ENCODE measurements at places on chromosomes 4 and X.
A peak's percentile ranks its signal among the peaks of the same experiment; 100 is the strongest.

GRCh38 chrX:115494161-115494560, 66.8 kb upstream of the PLS3 start:
- DNase-seq, result no peak

DNA sequence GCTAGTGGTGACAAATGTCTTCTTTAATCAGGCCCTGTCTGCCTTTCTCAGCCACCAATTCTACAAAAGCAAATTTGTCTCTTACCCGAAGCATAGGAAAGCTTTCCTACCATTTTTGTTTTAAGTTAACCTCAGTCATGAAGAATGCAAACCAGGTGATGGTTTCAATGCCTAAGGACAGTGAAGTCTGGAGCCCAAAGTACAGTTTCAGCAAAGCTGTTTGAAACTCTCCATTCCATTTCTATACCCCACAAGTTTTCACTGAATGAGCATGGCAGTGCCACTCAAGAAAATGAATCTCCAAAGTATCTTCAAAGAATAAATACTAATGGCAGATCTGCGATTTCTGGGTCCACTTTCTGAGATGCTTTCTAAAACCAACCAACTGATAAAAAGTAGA, 23.9 kb downstream of the SRD5A3 start:
- DNase-seq, result no peak

- no peak for DNase-seq
Measured at GRCh38 chr4:69787879-69788278, 27.5 kb upstream of the SULT1B1 start.

DNA sequence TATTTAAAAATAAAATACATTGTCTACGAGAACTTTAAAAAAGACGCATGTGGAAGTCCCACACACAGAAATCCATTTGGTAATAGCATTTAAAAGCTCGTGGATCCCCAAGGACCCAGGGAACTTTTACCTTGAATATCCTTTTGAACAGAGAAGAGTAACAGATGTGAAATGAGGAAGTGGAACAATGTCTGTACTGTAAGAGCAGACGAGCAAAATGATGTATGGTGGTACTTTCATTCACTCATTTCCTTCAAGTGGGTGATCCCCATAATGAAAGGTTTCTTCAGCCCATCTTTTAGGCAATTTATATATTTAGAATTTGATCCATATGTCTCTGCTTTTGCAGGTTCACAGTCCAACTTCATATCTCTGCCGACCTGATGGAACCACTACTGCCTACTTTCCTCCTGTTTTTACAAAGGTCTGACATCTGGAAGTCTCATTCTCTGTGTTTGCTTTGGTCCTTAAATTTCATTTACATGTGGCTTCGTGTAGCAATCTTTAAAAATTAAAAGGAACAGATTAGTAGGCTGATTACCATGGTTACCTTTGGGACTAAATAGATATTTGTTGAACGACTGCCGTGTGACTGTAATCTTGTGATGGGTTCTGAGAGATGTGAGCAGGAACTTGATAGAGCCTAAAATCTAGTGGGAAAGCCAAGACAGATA, 188.4 kb downstream of the PALLD start:
- no peak for DNase-seq

GRCh38 chrX:111519215-111519614, 7.8 kb downstream of the SERTM2 start:
- DNase-seq, result no peak

- no peak for DNase-seq
Measured at GRCh38 chr4:38889143-38889542, 21.5 kb downstream of the FAM114A1 start.

- DNase-seq, result no peak
Measured at GRCh38 chr4:14152834-14153519, 525.5 kb upstream of the BOD1L1 start.

DNA sequence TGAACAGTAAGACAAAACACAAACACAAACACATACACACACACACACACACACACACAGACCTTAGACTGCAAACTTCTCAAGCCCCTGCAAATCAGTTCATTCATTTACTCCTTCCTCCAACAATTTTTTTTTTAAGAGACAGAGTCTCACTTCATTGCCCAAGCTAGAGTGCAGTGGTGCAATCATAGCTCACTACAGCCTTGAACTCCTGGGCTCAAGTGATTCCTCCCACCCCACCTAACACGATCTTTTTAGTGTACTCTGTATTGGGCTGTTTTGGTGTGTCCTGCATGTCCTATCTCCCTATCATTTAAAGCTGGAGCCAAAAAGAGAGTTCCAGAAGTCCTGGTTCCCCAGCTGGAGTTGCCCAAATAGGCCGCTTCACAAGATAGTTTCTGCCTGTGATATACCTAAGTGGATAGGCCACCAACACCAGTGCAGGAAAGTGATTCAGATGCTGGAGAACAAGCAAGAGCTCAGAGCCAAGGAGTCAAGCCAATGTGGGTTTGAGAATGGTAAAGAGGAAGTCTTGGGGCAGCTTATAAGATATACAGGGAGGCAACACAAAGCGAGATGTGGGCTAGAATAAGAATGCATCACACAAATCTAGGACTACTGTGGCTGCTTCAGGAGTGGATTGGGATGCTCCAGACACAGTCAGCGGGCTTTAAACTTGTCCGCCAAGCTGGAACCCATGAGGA, 85.4 kb upstream of the RAPGEF2 start:
- DNase-seq, result no peak

DNA sequence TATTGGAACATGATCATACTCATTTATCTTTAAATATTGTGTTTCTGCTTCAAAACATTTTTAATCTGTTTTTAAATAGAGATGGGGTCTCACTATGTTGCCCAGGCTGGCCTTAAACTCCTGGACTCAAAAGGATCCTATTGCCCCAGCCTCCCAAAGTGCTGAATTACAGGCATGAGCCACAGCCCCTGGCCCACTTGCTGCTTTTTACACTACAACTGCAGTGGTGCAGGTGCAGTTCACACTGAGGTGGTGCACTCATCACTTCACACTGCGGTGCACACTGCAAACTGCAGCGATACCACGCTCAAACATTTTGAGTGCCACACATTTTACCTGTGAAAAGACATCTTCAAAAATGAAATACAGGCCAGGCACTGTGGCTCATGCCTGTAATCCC, 10.8 kb downstream of the RPS3A start:
- no peak for DNase-seq

DNA sequence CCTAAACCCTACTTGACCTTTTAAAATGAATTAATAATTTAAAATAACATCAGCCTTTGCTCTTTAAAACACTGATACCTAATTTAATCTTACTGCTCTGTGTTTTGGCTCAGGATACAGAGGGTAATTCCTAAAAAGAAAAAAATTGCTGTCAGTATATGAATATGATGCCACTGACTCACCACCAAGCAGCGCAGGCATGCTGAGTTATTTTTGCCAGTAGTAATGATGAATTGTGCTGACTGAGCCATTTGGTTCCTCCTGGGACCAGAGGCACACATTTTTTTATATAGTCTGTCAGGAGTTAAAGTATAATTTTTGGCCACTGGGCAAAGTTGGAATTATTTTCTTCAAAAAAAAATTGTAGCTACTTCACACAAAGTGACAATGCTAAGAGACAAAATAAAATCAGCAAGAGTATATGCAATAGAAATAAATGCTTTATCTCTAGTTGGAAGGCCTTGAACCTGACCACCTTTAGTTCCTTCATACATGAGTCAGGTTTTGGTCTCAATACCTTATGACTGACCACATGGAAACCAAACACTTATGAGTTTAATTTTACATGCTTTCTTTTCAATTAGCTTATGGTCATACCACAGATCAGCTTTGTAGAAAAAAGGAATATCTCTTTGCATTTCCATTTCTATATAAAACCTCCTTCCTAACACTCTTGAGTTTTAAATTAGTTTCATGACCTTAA, 115.1 kb downstream of the PPP3CA start:
- DNase-seq, result no peak

DNA sequence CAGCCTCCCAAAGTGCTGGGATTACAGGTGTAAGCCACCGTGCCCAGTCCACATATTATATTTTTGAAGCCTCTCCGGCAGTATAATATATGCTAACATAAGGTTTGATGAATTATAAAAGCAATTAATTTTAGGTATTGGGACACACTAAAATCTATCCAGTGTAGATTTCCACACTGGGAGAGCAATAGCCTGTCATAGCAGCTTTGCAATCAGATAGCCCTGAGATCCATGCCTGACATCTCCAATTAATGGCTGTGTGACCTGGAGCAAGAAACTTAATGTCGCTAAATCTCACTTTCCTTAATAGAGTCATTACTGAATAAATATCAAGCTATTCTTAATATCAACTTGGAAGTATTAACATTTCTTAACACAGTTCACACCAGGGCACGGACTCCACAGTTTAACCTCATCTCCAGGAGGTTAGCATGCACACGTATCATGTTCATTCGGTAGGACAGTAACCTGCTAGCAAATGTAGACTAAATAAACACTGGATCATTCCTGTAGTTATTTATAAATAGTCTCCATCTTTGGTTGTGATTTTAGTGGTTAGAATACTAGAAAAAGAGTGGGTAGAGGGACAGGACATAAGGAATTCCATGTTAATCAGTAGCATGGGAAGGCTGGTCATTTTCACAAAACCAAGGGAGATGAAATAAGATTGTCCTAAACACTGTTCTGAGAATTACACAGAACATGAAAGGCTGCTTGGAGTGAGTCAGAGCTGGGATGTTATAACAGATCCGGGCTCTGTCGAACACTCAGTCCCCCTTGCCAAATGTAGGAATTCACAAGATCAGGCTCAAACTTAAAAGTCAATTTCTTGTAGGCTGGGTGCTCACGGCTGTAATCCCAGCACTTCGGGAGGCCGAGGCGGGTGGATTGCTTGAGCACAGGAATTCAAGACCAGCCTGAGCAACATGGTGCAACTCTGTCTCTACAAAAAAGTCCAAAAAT, 254.7 kb downstream of the PALLD start:
- DNase-seq, result no peak

GRCh38 chrX:108447303-108447702, 7.7 kb downstream of the COL4A5 start:
- DNase-seq, result no peak

DNA sequence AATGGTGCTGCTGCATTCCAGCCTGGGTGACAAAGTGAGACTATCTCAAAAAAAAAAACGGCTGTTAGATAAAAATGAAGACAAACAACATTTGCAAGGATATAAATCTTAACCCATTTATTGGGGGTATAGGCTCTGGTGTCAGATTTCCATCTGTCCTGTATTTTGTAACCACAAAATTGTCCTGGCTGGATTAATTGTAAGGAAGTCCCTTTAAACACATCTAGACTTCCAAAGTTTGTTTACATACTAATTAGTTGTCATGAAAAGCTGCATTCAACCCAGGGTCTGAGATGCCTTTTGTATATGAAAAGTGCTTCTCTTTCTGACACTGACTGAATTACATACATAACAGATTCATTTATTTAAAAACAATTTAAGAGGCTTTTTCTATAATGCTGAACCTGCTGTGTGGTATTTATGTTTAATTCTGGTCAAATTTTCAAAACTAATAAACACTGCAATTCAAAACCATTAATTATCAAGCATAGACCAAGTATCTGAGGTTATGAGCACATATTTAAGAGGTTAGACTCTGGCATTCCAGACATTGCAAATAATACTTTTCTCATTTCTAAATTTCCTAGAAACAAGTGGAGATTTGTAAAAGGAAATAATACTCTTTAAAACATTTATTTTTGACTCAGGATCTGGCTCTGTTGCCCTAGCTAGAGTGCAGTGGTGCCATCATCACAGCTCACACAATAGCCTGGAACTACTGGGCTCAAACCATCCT, 17.5 kb upstream of the UGDH start:
- no peak for DNase-seq

- no peak for DNase-seq
Measured at GRCh38 chr4:120318196-120318846, 251.7 kb upstream of the MAD2L1 start.

- DNase-seq, result no peak
Measured at GRCh38 chr4:1194010-1194900, 21.9 kb upstream of the SPON2 start.

DNA sequence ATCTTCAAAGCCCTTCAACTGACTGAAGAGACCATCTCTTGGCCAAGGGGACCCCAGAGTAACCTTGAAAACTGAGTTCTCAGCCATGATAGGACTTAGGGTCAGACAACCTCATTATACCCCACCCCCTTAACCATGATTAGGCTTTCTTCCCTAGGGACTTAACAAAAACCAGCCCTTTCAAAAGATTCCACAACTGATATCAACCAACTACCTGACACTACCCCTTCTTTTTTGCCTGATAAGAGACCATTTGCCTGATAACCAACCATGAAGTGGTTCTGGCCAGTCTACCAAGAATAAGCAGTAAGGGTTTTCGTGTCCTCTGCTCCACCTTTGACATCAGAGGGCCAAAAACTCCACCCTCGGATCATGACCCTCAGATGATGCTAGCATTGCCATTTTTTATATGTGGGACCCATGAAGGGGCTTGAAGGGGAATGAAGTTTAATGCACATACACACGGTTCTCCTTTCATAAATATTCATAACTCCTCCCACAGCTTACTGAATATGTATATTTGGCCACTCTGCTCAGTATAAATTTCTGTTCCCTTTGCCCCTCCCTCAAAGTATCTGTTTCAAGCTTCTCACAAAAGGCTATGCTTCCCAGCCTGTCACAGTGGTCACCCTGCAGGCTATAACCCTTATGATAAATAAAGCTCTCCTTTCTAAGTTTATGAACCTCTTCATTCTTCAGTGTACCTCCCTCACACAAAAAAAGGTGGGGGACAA, 12.3 kb downstream of the TBCK start:
- DNase-seq, result no peak

- DNase-seq, result no peak
Measured at GRCh38 chrX:3699821-3700381, 13.5 kb downstream of the PRKX start.

- DNase-seq, result peak; percentile 21
Measured at GRCh38 chr4:2484993-2485392, 16.1 kb downstream of the RNF4 start.

Data from stimulated activated CD4-positive, alpha-beta T cell treated with anti-CD3 and anti-CD28 coated beads, Interleukin-15, amount 100 ng/mL, for 1 hour (primary cell).